ENCODE measurements at places on chromosomes 4 and X. TPM values are rescaled to one million over a fixed set of nuclear protein-coding genes. Genes with fewer than 3 reads are reported as not detected.
A peak's percentile ranks its signal among the peaks of the same experiment; 100 is the strongest.

The STK26 gene
- total RNA-seq: 3.7 TPM

The PWWP3B gene
- 85.8 TPM for total RNA-seq

The SPANXN4 gene
- 1.4 TPM for total RNA-seq

GRCh38 chr4:153146031-153146430 is 58.2 kb upstream of the TRIM2 start:
- H3K27ac ChIP-seq: no peak overlapping the region
- no peaks in the 10 kb centered on the region for H3K27me3 ChIP-seq
- no peak for DNase-seq
- H3K4me3 ChIP-seq: no peak overlapping the region
- peaks cover 7% of the 10 kb centered on the region for H3K4me1 ChIP-seq

DNA sequence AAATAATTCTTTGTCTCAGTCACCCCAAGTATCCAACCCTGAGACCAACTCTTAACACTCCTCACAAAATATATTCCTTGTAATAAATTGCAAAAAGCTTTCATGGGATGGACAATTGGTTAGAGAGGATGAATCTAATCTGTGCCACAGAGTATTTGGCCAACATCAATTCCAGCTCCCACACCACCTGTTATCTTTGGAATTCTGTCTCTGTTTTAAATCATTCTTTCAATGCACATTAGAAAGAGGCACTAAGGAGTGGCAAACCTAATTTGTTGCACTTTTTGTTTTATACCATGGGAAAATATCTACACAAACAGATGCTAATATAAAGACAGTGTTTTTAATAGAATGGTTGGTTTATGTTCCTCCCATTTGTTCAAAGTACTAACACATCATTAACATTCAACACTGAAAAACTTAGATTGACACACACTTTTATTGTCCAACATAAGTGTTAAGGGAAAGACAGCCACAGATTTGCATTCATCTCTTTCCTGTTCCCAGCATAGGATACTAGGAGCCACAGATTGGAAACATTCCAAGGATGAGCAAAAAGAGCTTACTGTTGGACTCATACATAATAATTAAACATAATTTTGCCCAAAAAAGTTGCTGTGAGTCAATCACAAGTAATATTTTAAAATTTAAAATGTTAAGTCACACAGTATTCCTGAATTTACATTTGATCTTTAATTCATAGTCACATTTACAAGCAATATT is 116.4 kb downstream of the PPA2 start:
- H3K4me3 ChIP-seq: no peak overlapping the region
- H3K4me1 ChIP-seq: no peaks in the 10 kb centered on the region
- no peak for DNase-seq

DNA sequence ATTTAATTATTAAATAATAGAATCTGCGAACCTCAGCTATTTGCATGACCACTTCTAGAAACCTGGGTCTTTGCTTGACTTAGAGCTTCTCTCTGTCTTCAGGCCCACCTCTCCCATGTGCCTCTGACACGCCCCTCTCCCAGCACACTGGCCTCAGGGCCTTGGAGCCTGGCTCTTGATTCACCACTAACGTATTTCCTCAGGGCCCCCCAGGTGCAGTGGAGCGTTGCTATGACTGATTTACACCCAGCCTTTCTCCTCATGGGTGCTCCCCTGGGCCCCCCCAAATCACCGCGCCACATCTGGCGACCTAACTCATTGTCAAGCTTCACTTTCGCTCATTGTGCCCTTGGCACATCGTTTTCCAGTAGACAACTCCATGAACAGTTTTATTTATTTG is 37.9 kb upstream of the TENM3 start:
- no peak overlapping the region for H3K27ac ChIP-seq
- H3K27me3 ChIP-seq: no peaks in the 10 kb centered on the region
- no peak overlapping the region for H3K4me3 ChIP-seq
- no peaks in the 10 kb centered on the region for H3K36me3 ChIP-seq

DNA sequence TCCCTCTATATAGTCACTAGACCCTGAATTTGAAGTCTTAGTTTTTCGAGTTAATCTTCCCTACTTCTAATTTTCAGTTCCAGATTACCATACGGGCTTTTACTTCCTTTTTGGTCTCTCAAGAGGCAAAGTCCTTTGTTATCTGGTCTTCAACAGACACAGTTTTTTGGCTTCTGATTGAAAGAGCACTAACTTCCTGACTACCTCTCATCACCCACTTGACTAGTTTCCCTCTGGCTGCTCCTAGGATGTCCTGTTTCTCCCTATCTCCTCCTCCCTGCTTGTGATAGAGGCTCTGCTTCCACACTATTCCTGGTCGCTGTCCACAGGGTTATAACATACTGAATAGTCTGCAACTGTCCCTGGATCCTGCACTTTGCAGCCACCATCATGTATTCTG is 16.7 kb upstream of the WDR44 start:
- DNase-seq: no peak
- H3K4me3 ChIP-seq: no peak overlapping the region
- no peaks in the 10 kb centered on the region for H3K27me3 ChIP-seq
- no peaks in the 10 kb centered on the region for H3K4me1 ChIP-seq
- H3K36me3 ChIP-seq: no peaks in the 10 kb centered on the region

DNA sequence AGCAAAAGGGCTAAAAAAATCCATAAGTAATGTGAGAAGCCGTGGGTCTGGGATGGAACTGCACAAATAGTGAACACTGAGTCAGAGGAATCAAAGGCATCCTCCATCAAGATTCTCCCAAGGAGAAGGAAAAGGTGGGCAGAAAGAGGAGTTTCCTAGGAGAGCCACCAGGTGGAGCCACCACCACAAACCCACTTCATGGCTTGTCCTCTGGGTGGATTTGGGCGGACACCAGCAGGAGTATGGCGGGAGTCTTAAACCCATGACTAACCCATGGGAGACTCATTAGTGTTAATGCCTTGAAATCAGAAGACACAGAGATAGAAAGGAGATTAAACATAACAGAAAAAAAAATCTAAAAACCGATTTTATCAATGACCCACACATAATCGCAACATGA is 147.7 kb downstream of the SH3KBP1 start:
- DNase-seq: peak; percentile 38
- H3K27ac ChIP-seq: no peak overlapping the region
- no peaks in the 10 kb centered on the region for H3K4me1 ChIP-seq
- H3K27me3 ChIP-seq: no peaks in the 10 kb centered on the region
- H3K4me3 ChIP-seq: no peak overlapping the region

DNA sequence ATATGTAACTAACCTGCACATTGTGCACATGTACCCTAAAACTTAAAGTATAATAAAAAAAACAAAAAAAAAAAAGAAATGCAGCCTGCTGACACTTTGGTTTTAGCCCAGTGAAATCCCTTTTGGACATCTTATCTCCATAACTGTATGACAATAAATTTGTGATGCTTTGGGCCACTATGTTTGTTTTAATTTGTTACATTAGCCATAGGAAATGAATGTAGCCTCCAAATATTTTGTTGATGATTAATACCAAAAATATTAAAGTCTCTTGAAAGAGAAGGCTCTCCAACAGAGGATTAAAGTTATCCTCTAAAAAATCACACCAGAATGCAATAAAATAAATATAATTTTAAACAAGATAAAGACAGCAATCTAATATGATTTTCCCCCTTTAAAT is 852.7 kb upstream of the SLIT2 start:
- no peaks in the 10 kb centered on the region for H3K4me1 ChIP-seq
- no peak overlapping the region for H3K4me3 ChIP-seq
- H3K27ac ChIP-seq: no peak overlapping the region
- no peaks in the 10 kb centered on the region for H3K27me3 ChIP-seq
- DNase-seq: no peak

- no peak overlapping the region for H3K27ac ChIP-seq
- DNase-seq: no peak
- no peaks in the 10 kb centered on the region for H3K27me3 ChIP-seq
- no peaks in the 10 kb centered on the region for H3K4me1 ChIP-seq
These were observed 37.3 kb downstream of the MANBA start for GRCh38 chr4:102723511-102723910.

GRCh38 chr4:151729731-151730559 is 30.9 kb downstream of the GATB start:
- H3K36me3 ChIP-seq: no peaks in the 10 kb centered on the region
- H3K27ac ChIP-seq: no peak overlapping the region
- H3K4me1 ChIP-seq: no peaks in the 10 kb centered on the region
- H3K27me3 ChIP-seq: no peaks in the 10 kb centered on the region
- no peak for DNase-seq

Measured in testis (tissue), 5 donors.